ENCODE measurements at places on chromosomes 16 and 17.

DNA sequence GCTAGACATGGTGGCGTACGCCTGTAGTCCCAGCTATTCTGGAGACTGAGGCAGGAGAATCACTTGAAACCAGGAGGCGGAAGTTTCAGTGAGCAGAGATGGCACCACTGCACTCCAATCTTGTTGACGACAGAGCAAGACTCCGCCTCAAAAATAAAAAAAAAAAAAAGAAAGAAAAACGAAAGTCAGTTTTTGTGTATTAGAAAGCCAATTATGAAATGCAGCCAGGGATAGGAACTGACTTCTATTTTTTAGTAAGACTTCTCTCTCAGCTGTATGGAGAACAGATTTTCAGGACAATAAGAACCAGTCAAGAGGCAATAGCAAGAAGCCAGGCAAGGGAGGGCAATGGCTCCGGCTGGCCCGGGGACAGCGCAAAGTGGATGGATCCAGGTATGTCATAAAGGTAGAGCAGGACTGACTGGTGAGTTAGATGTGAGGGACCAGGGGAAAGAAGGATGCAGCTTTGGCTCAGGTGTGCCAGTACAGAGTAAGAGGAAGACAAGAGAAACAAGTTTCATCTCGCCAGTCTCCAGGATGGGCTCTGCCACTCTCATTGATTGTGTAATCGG, 12.5 kb upstream of the CCL1 start:
- DNase-seq: no peak

- no peak for DNase-seq
These were observed 4.8 kb downstream of the CTRB2 start for GRCh38 chr16:75202069-75202590.

GRCh38 chr17:17590883-17591354, 589 bp downstream of the PEMT start:
- DNase-seq: no peak

- DNase-seq: no peak
These were observed 3.0 kb downstream of the COA3 start for GRCh38 chr17:42795465-42795864.

DNA sequence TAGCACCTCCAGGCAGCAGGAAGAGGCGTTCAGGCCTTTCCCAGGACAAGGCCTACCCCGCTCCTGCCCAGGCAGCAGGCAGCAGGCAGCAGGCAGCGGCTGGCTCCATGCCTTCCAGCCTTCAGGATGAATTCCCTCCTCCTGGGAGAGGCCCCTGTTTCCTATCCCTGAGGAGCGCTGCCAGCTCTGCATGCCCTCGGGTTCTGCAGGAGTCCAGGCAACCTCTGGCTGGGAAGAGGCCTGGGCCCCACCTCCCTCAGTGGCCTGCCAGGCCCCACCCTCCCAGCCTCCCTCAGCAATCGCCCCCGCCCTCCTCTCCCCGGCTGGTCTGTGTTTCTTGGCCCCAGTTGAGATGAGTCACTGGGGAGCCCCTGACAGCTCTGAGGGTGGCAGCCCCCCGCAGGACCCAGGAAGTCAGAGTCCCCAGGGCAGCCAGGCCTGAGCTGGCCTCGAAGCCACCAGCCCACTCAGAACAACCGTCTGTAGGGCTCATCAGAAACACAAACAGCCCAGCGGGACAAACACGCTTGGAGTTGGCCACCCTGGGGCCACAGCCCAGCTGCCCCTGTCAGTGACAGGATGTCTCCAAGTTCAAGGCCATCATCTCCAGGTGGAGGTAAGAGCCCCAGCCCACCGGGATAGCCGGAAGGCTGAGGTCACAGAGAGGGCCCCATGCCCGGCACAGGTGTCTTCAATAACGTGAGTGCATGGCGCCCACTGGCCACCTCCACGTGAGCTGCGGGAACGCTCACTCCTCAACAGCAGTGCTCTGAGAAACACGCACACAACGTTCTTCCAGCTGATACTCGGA, 39.5 kb upstream of the CIBAR2 start:
- DNase-seq: no peak

DNA sequence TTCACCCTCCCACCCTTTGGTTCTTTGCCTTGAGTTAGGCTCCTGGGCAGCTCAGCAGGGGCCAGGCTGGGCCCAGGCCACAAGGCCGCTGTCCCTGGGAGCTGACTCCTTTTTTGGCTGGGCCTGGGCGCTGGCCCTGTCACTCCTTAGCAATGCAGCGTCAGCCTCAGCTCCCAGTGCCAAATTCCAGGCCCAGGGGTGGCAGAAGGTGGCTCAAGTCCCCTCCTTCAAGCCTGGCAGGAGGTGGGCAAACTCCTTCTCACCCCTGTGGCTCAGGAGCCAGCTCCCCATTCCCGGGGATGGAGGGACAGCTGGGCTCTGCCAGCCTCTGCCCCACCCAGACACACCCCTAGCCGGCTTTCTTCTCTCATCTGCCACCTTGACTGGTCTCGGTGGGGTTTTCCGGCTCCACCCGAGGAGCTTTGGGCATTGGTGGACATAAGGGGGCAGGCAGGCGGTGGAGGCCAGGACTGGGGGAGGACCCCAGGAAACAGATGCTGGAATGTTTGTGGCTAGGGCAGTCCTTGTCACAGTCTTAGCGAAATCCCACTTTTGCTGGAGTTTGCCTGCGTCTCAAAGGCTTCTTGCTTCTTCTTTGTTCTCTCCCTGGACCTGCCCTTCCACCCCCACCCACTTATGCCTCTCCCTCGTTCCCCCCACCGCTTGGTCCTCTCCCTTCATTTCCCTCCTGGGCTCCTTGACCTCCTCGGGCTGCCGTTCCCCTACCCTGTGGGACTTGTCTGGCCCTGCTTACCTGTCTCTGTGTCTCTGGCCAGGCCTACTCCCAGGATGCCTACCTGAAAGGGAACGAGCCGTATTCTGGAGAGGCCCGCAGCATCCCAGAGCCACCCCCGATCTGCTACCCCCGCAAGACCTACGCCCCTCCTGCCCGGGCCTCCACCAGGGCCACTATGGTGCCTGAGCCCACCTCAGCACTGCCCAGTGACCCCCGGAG, 37.4 kb downstream of the ARHGAP23 start:
- DNase-seq: no peak

DNA sequence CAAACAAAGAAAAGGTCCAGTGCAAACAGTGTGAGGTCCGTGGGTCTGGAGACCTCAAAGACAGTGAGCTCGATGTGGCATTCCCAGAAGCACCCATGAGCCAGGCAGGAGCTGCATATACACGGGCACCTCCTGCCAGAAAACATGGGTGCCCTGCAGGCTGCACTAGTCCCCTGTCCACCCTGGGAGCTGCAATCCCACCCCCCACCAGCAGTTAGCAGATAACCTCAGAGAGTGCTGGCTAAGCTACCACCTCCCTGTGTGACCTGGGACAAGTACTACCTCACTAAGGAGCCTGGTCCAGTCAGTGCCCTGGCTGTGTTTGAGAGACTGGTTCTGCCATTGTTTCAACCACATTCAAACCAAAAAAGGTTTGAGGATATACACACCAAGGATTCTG, 135.7 kb downstream of the ZNF423 start:
- DNase-seq: no peak

Measured in stimulated activated CD8-positive, alpha-beta memory T cell treated with anti-CD3 and anti-CD28 coated beads, Interleukin-15, amount 100 ng/mL, for 24 hours (primary cell).